ENCODE measurements at places on chromosomes 11 and 22. TPM values are rescaled to one million over a fixed set of nuclear protein-coding genes. Genes with fewer than 3 reads are reported as not detected.

- peak; percentile 35 for DNase-seq
These were observed 22.5 kb upstream of the DAGLA start for GRCh38 chr11:61657566-61658290.

DNA sequence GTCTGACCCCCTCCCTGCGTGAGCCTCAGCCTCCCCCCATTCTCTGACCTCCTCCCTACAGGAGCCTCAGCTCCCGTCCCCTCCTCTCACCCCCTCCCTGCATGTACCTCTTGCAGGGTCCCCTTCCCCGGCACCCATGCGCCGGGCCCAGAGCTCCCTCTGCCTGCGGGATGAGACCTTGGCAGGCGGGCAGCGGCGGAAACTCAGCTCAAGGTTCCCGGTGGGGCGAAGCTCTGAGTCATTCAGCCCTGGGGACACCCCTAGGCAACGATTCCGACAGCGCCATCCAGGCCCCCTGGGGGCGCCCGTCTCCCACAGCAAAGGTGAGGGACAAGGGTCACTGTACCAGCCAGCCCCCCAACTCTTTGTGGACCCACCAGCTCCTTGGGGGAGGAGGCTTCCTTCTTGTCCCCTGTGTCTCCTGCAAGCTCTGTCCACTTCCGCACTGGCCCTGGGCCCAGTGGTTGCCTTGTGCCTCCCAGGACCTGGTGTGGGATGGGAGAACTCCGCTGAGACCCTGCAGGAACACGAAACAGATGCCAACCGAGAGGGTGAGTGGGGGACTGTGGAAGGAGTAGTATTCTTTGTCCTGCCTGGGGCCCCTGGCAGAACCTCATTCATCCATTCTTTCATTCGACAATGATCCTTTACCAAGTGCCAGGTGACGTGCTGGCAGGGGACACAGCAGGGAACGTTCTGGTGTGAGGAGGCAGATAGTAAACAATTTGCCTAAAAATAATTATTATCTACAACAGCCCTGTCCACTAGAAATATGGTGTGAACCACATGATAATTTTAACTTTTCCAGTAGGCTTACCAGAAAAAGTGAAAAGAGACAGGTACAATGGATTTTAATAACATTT is 3.7 kb upstream of the RPS6KA4 start:
- DNase-seq = peak; percentile 85

CASP1 gene
- 4.1 TPM for total RNA-seq

DNA sequence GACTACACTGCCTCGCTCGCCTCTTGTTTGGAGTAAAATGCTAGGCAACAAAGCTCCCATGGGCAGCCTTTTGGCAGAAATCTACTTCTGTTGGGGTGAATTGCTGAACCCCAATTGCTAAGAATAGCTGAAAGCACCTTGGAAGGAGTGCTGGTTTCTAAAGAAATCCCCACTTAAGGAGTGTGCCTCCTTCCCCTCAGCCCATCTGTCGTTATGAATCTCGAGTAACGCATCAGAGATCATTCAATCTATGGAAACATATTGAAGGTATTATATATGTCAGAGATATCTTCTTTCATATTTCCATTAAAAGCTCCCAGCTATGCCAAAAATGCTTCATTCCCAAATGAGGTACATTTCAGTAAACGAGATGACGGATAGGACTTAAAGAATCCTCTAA is 229.6 kb upstream of the BLID start:
- no peak for DNase-seq

GRCh38 chr11:117087446-117087845 is 10.8 kb downstream of the SIK3 start:
- DNase-seq = no peak
